Osteocyte (in vitro differentiated cells): ENCODE measurements at places on chromosomes 3 and 15.

- no peak for DNase-seq
Measured at GRCh38 chr3:42210726-42211125, 55.3 kb downstream of the CCK start.

- no peak for DNase-seq
Measured at GRCh38 chr15:56293495-56294292, 50.0 kb upstream of the RFX7 start.

- DNase-seq = peak; percentile 66
Measured at GRCh38 chr3:134623615-134624245, 27.1 kb downstream of the KY start.

DNA sequence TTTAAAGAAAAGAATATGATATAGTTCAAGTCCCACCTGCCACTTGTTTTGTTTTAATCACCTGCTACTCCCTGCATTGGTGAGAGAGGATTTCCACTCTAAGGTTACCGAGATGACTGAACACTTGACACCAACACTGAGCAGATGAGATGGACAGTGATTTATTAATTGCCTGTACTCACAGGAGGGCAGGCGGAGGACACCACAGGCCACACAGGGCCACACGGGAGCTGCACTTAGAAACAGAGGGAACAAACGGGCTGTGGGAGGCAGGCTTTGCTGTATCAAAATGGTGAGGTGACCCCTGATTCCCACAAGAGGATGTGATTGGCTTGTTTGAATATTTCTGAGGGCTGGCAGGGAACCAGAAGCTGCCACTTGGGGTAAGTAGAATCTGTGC, 10.8 kb downstream of the MINAR1 start:
- no peak for DNase-seq

DNA sequence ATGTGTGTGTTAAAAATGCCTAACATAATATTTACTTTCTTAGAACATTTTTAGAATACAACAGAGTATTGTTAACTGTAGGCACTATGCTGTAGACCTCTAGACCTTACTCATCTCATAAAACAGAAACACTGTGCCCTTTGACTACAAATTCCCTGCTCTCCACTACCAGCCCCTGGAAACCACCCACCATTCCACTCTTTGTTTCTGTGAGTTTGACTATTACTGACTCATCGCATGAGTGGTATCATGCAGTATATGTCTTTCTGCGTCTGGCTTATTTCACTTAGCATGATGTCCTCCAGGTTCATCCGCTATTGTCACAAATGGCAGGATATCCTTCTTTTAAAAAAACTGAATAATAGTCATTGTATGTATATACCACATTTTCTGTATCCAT, 216.7 kb upstream of the CFAP20DC start:
- DNase-seq = no peak

DNA sequence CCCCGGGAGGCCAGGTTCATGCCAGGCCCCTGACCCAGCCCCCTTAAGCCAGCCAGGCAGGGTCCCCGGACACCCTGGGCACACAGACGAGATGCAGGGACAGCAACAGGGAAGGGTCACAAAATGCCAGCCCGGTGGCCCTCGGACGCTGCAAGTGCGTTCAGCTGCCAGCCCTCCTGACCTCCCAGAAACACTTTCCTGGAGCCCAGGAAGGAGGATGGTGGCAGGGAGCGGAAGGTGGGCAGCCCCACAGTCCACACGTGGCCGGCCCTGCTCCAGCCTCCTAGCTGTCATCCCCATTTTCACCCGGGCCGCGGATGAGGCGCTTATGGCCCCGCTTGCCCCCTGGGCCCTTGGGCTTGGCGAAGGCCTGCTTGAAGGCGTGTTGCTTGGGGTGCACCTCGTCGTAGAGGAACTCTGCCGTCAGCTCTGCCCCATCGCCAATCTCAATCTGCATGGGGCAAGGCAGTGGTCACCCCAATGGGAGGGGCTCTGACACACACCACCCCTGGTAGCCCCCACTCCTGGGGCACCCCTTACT, 3.4 kb upstream of the TLR9 start:
- DNase-seq = peak; percentile 77

GRCh38 chr3:137121704-137122314, 164.0 kb downstream of the IL20RB start:
- DNase-seq = no peak

GRCh38 chr15:28885630-28886430, at the start of gene APBA2:
APBA2 (plus strand) TSS chr15:28885974; CDS start chr15:29053885, 167,911 bp downstream.
- no peak for DNase-seq

DNA sequence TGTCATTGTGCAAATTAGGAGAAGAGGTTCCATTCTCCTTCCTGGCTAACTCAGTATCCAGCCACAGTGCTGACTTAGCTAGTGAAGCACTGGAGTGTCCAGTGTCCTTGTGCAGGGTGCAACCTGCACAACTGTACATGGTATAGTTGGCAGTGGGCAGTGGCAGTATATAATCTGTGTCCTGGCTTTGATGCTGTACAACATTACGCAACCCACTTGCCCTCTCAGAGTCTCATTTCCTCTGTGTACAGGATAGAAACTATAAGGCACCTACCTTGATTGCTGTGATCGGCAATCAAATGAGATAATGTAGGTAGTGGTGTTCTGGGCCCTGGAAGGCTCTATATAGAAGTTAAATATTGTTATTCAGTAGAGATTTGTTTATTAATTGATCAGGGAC, 333.6 kb downstream of the CLSTN2 start:
- DNase-seq = no peak

DNA sequence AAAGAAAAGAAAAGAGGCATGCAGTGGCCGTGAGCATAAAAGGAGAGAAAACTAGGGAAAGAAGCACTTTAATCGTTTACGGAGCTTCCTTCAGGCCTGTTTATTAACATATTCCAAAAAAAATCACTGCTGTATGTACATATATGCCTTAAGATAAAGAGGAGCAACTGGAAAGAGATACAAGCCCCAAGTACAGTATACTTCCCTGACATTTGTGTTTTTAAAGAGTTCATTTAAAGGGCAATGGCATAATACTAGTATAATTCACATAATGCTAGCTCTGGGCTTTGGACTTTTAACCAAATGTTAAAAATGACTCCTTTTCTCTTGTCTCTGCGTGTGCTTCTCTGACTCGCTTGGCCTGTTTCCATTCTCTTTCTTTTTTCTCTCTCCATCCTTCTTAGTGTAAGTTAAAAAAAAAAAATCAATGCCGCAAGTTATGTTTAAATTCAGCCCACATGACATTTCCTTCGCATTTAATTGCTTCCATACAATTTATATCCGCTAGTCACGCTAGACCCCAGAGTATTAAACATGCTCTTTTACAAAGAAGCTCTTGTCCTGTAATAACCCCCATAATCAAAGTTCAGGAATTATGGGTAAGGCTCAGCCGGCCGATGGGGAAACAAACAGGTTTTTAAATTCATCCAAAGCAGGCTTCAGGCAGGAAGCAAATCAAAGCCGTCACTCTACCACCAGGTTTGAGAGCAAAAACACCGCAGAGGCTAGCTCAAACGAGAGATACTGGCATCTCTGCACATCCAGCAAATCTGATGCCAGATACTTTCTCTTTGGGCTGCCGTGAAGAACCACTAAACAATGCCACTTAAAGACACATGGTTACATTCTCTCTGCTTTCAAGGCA, 19.4 kb downstream of the WWTR1 start:
- DNase-seq = no peak

DNA sequence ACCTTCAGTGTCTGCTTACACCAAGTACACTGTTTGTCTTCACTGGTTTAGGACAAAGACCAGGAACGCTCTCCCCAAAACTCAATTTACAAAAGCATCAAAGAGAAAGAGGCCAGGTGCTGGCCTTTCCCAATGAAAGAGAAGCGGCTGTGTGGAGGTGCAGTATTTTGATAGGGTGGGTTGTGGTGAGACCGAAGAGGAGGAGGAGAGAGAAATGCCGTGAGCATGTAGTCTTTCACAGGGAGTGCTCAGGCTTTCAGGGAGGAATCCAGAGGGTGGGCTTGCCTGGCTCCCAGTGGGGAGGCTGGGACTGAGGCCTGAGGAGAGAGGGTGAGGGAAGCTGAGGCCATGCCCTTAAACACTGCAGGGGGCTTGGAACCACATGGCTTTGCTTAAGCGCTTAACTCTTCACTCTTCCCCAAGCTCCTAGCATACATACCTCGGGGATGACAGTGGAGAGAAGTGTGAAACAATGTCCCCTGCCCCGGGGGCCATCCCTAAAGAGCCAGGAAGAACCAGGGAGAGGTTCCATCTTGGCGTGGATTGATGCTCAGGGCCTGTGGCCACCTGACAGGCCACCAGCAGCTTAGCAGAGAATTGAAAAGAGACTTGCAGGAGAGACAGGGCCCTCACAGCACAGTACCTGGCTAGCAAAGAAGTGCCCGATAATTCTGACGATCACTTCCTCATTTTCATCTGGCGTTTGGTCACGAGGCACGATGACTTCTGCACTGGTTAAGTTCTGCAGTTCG, 60.5 kb downstream of the SENP2 start:
- DNase-seq = peak; percentile 63

DNA sequence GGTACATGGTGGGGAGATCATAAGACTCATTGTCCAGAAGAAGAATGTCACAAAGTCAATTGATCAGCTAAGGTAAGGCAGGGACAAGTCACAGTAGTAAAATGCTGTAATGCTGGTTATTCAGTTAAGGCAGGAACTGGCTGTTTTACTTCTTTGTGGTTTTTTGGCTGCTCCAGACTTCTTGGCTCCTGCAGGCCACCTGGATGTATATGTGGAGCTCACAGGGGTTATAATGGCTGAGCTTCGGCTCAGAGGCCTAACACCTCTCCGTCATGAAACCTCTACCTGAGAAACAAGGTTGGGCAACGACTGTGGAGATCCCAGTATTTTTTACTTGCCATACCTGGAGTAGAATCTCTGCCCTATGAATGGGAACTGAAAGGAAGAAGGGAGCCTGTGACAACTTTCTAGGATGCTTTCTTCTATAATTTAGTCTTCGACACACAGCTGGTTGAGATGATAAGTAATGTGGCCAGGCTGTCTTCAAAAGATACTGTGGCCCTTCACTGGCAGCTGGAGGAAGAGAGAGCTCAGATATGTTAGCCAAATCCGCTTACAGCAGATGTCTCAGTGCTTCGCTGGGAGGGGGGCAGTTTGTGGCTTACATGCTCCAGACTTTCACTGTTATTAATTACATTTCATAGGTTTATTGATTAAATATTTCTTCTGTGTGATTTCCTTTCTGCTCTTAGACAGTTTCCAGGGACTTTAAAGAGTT, 887.8 kb downstream of the IGSF11 start:
- no peak for DNase-seq

- DNase-seq = no peak
Measured at GRCh38 chr3:178131801-178132200, 404.4 kb upstream of the KCNMB2 start.

DNA sequence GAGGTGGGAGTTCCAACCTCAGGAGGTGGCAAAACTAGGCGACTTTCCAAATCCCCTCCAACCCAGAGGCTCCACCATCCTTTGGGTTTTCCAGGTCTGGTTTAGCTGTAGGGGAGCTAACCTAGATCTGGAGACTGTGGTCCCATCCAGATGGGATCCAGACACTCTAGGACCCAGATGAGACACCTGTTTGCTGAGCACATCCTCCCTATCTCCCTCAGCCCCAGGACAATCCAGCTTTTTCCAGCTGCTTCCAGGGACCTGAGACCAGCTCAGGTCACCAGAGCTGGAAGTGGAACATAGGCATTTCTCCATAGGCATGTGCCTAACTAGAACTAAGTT, 18.2 kb downstream of the CRTAP start:
- no peak for DNase-seq

- no peak for DNase-seq
Measured at GRCh38 chr3:157405457-157405856, 31.2 kb upstream of the PTX3 start.

DNA sequence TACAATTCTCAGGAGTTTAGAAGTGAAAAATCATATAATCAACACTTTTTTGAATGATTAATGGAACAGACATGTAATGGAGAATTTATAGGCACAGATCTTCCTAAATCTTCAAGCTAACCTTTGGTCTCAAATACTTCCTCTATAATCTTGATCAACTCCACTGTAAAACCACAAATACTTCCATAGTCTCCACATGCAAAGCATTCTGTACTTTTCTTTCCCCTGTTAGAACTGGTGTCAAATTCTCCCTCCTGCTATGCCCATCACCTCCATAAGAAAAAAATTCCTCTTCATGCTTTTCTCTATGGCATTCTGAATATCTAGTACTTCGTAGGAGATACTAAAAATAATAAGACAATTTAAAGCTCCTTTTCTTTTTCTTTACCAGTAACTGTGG, 214.3 kb downstream of the ADAMTS9 start:
- DNase-seq = no peak

- DNase-seq = no peak
Measured at GRCh38 chr3:164486150-164486549, 592.1 kb downstream of the SI start.

GRCh38 chr3:179902061-179902460, 134.7 kb downstream of the PEX5L start:
- DNase-seq = no peak

DNA sequence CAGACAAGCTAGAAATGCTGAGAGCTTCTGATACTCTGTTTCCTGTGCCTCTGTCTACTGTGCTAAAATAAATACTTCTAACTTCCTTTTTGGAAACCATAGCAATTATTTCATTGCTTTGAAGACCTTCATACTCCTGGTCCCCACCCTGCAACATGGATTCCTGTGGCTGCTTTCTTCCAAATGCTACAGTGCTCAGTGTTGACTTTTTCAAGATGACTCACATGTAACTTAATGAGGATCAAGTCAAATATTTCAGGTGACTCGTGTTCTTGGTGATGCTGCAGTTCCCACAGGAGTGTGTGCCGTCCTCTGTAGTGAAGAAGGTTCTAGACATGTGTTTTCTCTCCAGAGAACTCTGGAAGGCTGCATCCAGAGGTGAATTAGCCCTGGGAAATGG, 288.6 kb downstream of the CLSTN2 start:
- no peak for DNase-seq

- DNase-seq = no peak
Measured at GRCh38 chr3:8734908-8735307, 1.3 kb downstream of the CAV3 start.

- no peak for DNase-seq
Measured at GRCh38 chr3:100737334-100737733, 28.0 kb downstream of the TFG start.

DNA sequence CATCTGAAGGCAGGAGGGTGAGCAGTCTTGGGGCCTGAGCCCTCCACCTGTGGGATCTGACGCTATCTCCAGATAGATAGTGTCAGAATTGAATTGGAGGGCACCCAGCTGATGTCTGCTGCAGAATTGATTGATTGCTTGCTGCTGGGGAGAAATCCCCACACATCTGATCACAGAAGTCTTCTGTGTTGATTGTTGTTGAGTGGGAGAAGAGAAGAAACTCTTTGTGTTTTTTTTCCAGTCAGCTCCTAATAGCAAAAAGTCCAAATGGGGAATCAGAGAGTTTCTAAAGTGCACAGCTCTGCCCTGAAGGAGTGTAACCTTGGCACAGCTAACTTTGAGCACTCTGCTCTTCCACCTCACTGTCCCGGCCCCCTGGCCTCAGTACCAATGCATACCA, 66.1 kb downstream of the RAB11A start:
- DNase-seq = no peak

- no peak for DNase-seq
Measured at GRCh38 chr15:93109336-93110102, 20.5 kb upstream of the RGMA start.

GRCh38 chr3:299590-300301, 103.2 kb downstream of the CHL1 start:
- DNase-seq = no peak
